Peyer's patch (tissue), 4 donors: ENCODE measurements at places on chromosomes 6 and 20.

- DNase-seq = peak; percentile 77
- H3K27ac ChIP-seq = no peak overlapping the region
- no peaks in the 10 kb centered on the region for H3K36me3 ChIP-seq
- H3K27me3 ChIP-seq = no peaks in the 10 kb centered on the region
- H3K4me1 ChIP-seq = no peaks in the 10 kb centered on the region
- H3K4me3 ChIP-seq = no peak overlapping the region
Measured at GRCh38 chr20:50982363-50982762, 23.7 kb downstream of the MOCS3 start.

DNA sequence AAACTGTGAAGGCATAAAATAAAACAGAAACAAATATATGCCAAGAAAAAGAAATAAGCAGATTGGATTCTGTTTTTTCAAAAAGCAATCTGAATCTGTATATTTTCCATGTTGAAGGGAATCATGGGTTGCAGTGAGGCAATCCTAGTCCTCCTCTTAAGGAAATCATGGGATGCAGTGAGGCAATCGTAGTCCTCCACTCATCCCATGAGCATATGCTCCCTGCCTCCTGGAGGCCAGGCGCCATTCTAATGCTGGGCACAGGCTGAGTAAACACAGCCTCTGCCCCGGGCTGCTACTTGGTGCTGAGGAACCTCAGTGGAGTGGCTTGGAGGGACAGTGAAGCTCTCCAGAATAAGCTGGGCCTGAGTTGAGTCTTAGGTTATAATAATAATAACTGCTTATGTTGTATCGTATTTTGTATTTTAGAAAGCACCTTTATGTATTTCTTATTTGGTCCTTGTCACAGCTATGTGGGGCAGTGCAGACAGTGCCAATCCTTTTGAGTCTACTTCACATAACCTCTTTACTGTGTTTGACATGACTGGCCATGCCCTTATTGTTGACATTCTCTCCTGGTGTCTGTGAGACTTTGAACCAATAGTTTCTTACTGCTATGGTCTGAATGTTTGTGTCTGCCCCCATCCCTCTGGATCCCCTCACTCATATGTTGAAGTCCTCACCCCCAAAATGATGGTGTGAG lies 56.6 kb upstream of the CITED2 start:
- no peaks in the 10 kb centered on the region for H3K36me3 ChIP-seq
- H3K4me3 ChIP-seq = no peak overlapping the region
- H3K27ac ChIP-seq = no peak overlapping the region
- H3K27me3 ChIP-seq = no peaks in the 10 kb centered on the region
- H3K4me1 ChIP-seq = no peaks in the 10 kb centered on the region
- no peak for DNase-seq

- H3K4me1 ChIP-seq = no peaks in the 10 kb centered on the region
- no peaks in the 10 kb centered on the region for H3K27me3 ChIP-seq
- H3K4me3 ChIP-seq = no peak overlapping the region
- H3K27ac ChIP-seq = no peak overlapping the region
- H3K36me3 ChIP-seq = no peaks in the 10 kb centered on the region
Measured at GRCh38 chr20:32577657-32578056, 7.5 kb downstream of the NOL4L start.

DNA sequence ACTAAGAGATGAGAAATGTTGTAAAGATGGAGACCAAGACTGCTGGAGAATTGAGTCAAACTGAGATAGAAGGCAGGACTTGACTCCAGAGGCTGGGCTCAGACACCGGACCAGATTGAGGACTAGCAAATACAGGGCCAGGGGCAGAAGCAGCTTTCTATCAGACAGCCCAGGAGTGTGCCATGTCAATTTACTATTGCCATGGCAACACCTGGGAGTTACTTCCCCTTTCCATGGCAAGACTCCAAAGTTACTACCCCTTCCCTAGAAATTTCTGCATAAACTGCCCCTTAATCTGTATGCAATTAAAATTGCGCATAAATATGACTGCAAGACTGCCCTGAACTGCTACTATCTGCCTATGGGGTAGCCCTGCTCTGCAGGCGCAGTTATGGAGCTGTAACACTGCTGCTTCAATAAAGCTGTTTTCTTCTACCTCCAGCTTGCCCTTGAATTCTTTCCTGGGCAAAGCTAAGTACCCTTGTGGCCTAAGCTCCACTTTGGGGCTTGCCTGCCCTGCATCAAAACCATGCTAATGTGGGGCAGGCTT lies 90.1 kb upstream of the EDN1 start:
- no peaks in the 10 kb centered on the region for H3K36me3 ChIP-seq
- no peak overlapping the region for H3K27ac ChIP-seq
- no peaks in the 10 kb centered on the region for H3K4me1 ChIP-seq
- DNase-seq = no peak
- H3K27me3 ChIP-seq = no peaks in the 10 kb centered on the region
- no peak overlapping the region for H3K4me3 ChIP-seq

DNA sequence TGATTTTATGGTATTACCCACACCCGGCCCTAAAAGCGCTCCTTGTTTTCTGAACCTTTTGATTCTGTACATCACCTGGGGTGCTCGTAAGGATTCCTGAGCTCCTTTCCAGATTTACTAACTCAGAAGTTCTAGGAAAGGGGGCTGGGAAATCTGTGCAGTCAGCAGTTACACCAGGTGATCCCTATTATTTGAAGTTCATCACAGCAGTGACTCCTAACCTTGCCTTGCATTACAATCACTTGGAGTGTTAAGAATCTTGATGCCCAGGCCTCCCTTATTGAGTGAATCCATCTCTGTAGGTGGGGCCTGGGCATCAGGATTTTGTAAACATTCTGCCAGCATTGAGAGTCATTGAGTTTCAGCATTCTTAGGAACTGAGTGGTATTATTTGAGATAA lies 44.7 kb downstream of the BMP6 start:
- H3K27me3 ChIP-seq = no peaks in the 10 kb centered on the region
- H3K36me3 ChIP-seq = no peaks in the 10 kb centered on the region
- no peak overlapping the region for H3K27ac ChIP-seq
- DNase-seq = no peak
- no peak overlapping the region for H3K4me3 ChIP-seq

- DNase-seq = no peak
- no peaks in the 10 kb centered on the region for H3K4me1 ChIP-seq
- no peak overlapping the region for H3K4me3 ChIP-seq
- H3K27ac ChIP-seq = no peak overlapping the region
Measured at GRCh38 chr6:142558786-142559185, 257.0 kb downstream of the ADGRG6 start.

DNA sequence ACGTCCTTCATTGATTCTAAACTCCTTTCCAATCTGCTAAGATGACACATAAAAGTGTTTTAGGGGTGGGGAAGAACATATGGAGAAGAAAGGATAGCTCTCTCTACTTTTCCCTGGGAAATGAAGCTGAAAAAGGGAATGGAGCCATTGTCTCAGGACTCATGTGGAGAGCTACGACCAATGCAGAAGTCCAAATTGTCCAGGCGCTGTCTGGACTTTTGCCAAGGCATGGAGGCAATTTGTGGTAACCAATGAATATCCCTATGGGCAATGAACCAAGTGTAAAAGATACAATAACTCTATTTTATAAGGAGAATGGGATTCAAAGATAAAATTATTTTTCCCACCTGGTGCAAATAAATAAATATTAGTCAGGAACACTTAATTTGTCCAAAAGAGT lies 16.1 kb downstream of the FBXL4 start:
- H3K4me3 ChIP-seq = no peak overlapping the region
- no peak for DNase-seq

DNA sequence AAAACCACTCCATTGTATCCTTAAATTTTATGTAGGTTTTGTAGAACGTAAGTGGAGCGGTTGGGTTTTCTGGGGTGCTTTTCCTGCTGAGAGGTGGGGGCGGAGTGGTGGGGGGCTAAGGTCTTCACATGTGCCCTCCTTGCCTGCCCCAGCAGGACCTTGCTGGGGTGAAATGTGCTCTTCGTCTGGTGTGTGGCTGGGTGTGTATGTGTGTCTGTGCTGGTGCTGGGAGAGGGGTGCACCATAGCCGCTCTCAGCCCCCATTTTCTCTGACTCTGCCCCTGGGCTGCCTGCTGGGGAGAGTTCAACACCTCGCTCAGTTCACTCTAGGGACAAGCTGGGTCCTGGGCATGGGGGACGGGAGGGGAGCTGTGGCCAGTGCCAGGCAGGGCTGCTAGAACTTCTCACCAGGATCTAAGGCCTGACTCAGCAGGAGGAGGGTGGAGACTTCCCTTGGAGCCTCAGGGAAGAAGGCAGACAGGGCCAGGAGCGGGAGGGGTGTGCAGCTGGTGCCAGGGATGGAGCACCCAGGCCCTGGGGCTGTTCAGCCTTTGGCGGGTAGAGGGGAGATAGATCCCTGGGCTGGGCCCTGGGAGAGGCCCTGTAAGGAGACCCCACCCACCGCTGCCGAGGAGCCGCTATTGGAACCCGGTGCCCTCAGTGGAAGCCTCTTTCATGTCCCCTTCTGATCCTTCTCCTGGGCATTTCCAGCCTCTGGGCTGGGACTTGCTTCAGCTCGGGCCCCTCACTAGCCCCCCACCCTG lies 4.8 kb downstream of the SOX18 start:
- no peaks in the 10 kb centered on the region for H3K36me3 ChIP-seq
- no peak for DNase-seq
- H3K4me1 ChIP-seq = peaks cover 31% of the 10 kb centered on the region
- H3K4me3 ChIP-seq = no peak overlapping the region
- no peak overlapping the region for H3K27ac ChIP-seq

- DNase-seq = no peak
- no peak overlapping the region for H3K27ac ChIP-seq
- peaks cover 7% of the 10 kb centered on the region for H3K4me1 ChIP-seq
- H3K27me3 ChIP-seq = no peaks in the 10 kb centered on the region
Measured at GRCh38 chr20:46311039-46311650, 2.8 kb upstream of the CDH22 start.

GRCh38 chr20:44412402-44413144 lies 57.1 kb downstream of the HNF4A start:
- no peaks in the 10 kb centered on the region for H3K4me1 ChIP-seq
- no peak for DNase-seq
- H3K27me3 ChIP-seq = no peaks in the 10 kb centered on the region

GRCh38 chr20:1328680-1329330 lies at the start of gene SDCBP2:
Gene SDCBP2, minus strand, starts transcription at chr20:1329139. Its CDS starts 8,723 bp downstream, at chr20:1320416.
- H3K27ac ChIP-seq = peak within 1 kb of the TSS; percentile 97
- no peaks in the 10 kb centered on the region for H3K36me3 ChIP-seq
- H3K27me3 ChIP-seq = no peaks in the 10 kb centered on the region
- peak; percentile 89 for DNase-seq

GRCh38 chr6:29834564-29835436 lies 7.2 kb downstream of the HLA-G start:
- peak; percentile 21 for DNase-seq
- H3K27ac ChIP-seq = no peak overlapping the region
- H3K4me1 ChIP-seq = no peaks in the 10 kb centered on the region
- no peaks in the 10 kb centered on the region for H3K36me3 ChIP-seq
- H3K27me3 ChIP-seq = no peaks in the 10 kb centered on the region

DNA sequence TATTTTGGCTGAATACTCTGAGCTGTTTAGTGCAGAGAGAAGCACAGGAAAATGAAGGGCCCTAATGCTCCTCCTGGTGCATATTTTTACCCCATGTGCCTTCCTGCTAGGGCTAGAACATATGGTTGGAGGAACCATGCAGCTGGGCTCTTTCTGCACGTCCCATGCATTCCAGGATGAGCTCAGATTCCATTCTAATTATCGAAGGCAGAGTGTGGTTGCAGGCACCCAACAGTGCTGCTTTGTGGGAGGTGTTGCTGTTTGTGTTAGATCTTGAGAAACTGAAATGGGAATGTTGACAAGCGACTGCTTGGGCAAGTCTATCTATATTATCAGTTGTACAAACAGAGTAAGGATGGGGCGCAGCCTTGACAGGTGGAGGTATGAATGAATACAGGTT lies 419.5 kb downstream of the DHX35 start:
- DNase-seq = no peak
- H3K4me3 ChIP-seq = no peak overlapping the region
- no peaks in the 10 kb centered on the region for H3K4me1 ChIP-seq
- H3K27me3 ChIP-seq = no peaks in the 10 kb centered on the region
- no peaks in the 10 kb centered on the region for H3K36me3 ChIP-seq

GRCh38 chr20:41701588-41702348 lies 83.6 kb upstream of the CHD6 start:
- H3K27ac ChIP-seq = no peak overlapping the region
- no peak overlapping the region for H3K4me3 ChIP-seq
- no peak for DNase-seq
- H3K36me3 ChIP-seq = no peaks in the 10 kb centered on the region
- no peaks in the 10 kb centered on the region for H3K27me3 ChIP-seq

DNA sequence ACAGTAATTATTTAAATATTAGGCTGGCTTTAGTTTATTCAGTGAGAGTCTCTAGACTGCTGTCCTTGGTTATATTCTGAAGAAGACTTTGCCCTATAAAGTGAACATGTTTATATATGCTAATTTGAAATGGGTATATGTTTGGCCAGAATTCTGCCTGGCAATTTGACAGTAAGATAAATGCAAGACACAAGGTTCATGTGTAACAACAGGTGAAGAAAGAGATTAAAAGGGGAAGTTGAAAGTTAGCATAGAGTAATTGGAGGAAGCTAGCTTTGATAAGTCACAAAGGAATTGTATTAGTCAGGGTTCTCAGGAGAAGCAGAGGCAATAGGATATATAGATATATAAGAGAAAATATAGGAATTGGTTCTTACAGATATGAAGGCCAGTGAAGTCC lies 191.4 kb downstream of the CENPW start:
- H3K27me3 ChIP-seq = no peaks in the 10 kb centered on the region
- H3K4me3 ChIP-seq = no peak overlapping the region
- H3K36me3 ChIP-seq = no peaks in the 10 kb centered on the region
- no peak overlapping the region for H3K27ac ChIP-seq
- H3K4me1 ChIP-seq = no peaks in the 10 kb centered on the region

DNA sequence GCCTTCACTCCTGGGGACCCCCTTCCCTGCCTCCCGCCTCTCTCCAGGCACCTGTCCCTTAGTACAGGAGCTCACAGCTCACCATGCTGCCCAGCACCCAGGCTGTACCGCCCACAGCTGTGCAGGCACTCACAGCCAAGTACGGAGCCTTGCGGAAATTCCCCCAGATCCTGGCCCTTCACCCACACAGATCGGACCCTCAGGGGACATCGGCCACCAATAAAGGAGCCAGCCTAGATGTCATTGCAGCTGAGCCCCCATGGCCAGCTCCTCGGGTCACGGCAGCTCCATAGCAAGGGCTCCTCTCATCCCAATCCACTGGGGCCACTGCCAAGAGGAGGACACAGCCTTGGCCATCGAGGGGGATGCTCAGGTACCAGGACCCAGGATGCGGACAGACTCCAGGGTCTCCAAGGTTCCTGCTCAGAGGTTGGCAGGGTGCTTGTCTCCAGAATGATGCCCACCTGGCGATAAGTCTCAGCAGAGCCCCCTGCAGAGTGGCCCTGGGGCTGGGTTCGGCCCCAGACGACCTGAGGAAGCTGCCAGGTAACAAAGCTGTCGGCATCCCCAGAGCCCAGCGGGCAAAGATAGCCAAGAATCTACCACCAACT lies 82.3 kb downstream of the YTHDF1 start:
- no peaks in the 10 kb centered on the region for H3K4me1 ChIP-seq
- H3K36me3 ChIP-seq = no peaks in the 10 kb centered on the region

GRCh38 chr6:137958811-137959565 lies 91.9 kb downstream of the TNFAIP3 start:
- no peak overlapping the region for H3K4me3 ChIP-seq
- DNase-seq = no peak
- no peaks in the 10 kb centered on the region for H3K36me3 ChIP-seq
- no peaks in the 10 kb centered on the region for H3K27me3 ChIP-seq
